Stimulated activated CD4-positive, alpha-beta T cell treated with anti-CD3 and anti-CD28 coated beads, TNF-alpha, amount 100 ng/mL, for 4 hours (primary cell): ENCODE measurements at places on chromosomes 2 and 18.

GRCh38 chr2:99651930-99652670 is 162.3 kb upstream of the REV1 start:
- no peak for DNase-seq

DNA sequence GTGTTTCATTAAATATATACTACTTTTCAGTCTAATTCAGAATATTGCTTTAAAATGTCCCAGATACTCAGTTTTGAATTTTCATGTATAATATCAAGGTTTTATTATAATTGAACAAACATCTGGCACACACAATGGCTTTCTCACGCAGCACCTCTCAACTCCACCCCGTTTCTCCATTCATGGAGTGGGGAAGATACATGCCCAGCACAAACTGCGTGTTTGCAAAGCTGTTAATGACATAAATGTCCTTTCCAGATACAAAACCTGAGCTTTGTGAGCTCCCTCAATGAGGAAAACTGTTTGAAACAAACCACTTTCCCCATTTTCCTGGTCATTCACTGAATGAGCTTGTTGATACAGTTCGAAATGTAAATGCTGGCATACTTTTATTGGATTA is 150.3 kb upstream of the RASGRP3 start:
- DNase-seq, result no peak

- no peak for DNase-seq
Observed at GRCh38 chr2:168713325-168713724, 89.1 kb upstream of the NOSTRIN start.

DNA sequence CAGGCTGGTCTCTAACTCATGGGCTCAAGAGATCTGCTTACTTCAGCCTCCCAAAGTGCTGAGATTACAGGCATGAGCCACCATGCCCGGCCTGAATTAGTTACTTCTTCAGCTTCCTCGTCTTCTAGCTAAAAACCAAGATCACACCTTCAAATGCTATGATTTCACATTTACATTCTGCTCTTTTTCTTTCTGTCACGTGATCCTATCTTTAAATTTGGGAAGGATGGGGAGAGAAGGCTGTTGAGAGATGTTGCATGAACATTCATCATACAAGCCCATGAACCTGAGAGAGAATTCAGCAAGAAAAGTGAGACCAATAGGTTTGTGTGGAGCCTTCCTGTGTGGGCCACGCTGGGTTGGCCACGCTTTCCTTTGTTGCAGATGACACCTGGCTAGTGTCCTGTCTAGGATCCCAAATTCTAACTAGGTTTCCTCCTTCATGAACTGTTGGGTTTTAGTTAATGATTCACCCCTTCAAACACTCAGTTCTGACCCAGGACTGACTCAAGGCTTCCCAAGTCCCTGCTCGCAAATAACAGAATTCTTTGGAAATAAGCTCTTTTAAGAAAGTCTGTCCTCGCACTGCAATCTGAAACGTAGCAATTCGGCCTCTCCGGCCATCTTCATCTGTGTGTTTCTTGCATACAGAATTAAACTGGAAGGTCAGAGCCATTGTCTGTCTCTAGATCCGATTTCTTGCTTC is 57.3 kb upstream of the CREB1 start:
- DNase-seq, result no peak

DNA sequence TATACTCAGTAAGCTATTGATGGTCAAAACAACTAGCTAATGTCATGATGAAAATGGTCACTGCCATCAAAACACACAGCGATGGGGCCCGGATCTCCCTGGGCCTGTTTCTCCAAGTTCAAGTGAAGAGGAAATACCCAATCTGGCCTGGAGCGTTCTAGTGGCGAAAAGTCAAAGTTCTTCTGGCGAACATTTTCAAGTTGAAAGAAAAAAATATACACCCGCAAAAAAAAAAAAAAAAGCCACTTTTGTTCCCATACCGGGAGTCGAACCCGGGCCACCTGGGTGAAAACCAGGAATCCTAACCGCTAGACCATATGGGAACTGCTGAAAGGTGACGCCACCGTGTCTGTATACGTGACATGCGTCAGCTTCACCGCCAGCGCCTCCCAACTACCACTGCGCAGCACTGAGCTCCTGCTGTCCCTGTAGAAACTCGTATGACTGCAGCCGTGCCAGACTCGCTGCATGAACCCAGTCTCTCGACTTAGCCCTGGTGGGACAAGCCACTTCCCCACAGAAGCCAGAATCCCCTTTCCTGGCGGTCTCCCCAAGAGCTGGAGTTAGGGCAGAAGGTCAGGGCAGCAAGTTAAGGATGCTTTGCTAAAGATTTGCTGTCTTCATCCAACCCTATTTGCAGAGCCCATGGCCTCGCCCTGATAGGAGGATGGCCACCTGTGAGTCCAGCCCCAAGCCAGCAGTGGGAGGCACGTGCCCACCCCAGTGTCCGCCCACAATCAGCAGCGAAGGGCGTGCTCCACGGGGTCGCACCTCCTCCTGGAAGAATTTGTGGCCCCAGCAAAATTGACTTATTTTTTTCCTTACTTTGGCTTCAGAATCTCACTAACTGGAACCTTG is 5.6 kb upstream of the IMP4 start:
- DNase-seq, result no peak

DNA sequence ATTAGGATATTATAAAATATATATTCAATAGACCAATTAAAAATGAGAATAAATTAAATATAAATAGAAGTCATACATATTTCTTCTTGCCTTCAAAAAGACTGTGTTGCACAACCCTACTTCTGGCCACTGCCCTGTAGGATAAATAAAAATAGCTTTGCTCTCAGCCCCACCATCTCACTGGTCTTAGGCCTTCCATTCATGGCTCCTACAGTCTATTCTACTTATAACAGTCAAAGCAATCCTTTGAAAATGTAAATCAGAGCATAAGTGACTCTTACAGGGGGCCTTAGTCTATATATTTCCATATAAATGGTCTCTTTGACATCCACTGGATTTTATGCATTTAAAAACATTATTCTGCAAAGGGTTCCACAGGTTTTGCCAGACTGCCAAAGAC is 72.9 kb downstream of the KLF7 start:
- DNase-seq, result no peak

GRCh38 chr2:171595456-171595855 is 73.2 kb downstream of the CYBRD1 start:
- DNase-seq, result no peak

GRCh38 chr18:49019446-49020045 is 68.8 kb upstream of the SMAD7 start:
- DNase-seq, result no peak
